ENCODE measurements at places on chromosomes 1 and 21.

DNA sequence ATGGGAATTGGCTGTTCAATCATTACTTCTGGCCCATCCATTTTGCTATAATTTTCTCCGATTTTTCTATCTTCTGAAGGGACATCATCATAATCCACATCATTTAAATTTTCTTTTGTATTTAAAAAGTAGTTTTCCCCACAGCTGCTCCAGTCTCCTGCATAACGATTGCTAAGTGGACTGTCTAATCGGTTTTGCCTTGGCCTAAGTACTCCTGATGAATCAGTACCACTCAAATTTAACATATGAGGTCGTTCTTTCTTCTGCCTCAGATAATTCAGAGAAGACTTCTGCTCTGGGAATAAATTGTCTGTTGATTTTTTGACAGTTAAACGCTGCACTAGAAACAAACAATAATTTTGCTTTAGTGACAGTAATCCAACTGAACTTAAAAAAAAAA lies 41.9 kb downstream of the SYDE2 start:
- no peak for DNase-seq

- DNase-seq: no peak
These were observed 249.9 kb downstream of the GREM2 start for GRCh38 chr1:240362046-240362445.

- DNase-seq: no peak
These were observed 154.1 kb downstream of the DAB1 start for GRCh38 chr1:57269630-57270225.

DNA sequence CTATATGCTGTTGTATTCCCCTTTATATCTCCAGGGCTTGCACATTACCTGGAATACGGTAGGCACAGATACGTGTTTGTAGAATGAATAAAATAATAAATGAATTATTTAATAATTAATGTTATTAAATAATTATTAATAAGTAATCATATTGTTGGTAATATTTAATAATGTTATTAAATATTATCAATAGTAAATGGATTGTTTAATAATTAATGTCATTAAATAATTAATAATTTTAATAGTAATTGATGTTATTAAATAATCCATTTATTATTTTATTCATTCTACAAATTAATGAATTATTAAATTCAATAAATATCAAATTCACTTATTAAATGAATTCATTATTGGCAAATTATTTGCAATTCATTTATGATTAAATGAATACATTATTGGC lies 175.1 kb downstream of the MATN1 start:
- no peak for DNase-seq

- DNase-seq: no peak
These were observed 20.0 kb downstream of the SLC16A4 start for GRCh38 chr1:110370827-110371226.

GRCh38 chr1:202815120-202815519 lies 4.4 kb downstream of the PCAT6 start:
- no peak for DNase-seq

DNA sequence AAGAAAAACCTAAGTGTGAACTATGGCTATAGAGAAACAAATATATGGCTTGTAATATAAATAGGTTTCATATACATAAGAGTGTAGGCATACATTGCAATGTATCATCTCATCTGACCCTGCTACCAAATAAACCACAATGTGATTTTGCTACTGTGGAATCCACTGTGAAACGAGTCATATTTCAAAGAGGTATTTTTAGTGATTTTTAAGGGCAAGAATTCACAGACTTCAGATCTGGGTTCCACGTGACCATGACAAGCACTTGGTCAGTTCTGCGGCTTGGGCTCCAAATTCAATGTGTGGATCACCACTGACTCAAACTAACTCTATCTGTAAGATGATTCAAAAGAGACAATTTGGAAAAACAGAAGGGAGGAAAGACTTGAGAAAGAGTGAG lies 147.0 kb upstream of the ERG start:
- peak; percentile 32 for DNase-seq

DNA sequence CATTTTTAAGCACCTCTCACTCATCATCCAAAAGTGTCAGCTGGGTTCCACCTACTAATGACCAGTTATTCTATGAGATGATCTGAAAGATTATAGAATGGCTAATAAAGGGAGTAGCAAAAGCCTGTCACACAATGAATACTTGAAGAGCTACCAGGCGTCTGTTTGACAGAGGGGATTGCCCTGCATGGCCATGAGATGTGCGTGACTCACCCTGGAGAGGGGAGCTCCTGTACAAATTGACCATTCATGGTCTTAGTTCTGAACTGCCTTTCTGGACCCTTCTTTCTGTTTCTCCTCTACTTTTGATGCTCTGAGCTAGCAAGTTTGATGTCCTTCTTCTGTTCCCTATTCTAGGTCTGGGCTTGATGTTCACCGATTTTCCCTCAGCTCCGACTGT lies 85.2 kb upstream of the ABCD3 start:
- DNase-seq: no peak

- DNase-seq: no peak
These were observed 28.2 kb downstream of the DNAH14 start for GRCh38 chr1:224957696-224958095.

GRCh38 chr1:151924691-151925587 lies 15.6 kb upstream of the THEM4 start:
- DNase-seq: no peak

DNA sequence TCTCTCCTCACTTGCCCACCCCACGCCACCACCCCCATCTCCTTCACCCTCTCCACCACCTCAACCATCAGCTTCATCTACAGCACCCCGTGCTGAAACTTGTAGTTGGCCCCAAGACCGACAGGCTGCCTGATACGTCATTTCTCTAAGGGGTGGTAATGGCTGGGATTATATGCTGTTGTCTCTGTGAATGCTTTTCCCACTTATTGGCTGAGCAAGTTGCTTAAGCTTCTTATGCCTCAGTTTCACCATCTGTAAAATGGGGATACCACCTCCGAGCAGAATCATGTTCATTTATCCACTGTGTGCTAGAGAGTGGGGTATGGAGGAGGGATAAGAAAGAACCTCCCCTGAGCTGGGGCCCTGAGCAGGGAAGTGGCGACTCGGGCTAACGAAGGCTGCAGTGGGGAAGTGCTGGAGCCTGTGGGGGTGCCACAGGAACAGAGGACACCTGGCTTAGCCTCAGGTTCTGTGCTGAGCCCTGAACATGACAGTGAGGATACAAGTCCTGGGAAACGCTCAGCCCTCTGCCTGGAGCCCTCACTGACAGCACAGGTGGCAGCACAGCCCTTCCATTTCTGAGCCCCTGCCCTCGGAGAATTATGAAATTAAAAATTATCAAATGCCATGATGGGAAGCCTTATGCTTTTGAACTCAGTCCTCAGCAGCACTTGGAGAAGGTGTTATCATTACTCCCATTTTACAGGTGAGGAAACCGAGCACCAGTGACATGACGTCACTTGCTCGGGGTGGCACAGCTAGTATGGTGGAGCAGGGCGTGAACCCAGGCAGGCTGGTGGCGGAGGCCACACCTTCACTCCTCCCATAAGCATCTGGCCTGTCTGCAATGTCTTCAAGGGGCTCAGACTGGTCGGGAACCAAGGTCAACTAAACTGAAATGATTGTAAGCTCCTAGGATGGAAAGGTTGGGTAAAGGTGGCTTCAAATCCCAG lies 2.8 kb downstream of the MATN1 start:
- DNase-seq: no peak

DNA sequence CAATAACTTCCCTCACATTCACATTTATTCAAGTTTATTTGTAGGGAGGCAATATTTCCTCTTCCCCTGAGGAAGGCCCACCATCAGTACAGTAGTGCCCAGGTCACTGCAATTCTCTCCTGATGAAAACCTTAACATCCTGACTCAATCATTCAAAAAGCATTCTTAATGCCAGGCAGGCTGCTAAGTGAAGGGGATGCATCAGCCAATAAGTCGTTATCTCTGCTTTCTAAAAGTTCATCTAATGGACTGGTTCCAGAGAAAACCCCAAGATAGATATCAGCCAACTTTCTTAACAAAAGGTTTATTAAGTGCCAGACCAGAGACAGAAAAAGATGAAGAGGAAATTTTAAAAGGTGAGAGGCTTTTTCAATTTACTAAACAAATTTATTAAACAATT lies 17.3 kb downstream of the OTUD7B start:
- DNase-seq: no peak

GRCh38 chr1:201190005-201190404 lies 619 bp upstream of the IGFN1 start:
- DNase-seq: no peak

DNA sequence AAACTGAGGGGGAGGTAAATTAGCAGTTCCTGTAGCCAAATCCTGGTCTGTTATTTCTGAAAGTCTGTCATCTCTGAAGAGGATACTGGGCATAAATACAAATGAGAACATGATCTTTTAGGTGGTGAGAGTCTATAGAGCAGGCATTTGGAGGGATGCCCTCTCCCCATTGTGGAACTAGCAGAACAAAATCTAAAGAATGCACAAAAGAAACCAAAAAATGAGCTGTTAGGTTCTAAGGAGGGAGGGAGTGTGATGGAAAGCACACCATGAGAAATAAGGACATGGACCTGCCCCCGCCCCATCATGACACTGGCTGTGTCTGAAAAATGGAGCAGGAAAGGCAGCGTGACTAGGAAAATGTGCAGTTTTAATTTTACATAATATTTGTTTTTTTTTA lies 262.0 kb downstream of the KIF26B start:
- no peak for DNase-seq

DNA sequence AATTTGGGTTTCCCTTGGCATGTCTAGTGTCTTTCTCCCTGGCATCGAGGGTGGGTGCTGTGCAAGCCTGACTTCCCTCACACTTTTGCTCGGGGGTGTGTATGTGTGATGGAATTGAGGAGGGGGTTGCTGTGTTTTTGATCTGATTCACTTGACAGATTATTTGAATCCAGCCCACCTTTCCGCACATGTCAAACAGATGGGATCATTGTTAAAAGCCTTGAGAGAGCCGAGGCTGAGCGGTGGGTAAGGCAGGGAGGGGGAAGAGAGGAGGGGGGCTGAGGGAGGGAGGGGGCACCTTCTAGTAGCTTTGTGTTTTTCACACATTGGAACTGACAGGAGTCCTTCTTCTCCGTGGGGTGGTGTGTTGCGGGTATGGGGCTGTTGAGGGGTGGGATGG lies 90.0 kb downstream of the PAPPA2 start:
- no peak for DNase-seq

GRCh38 chr1:198606020-198606438 lies 32.8 kb upstream of the PTPRC start:
- DNase-seq: peak; percentile 40

DNA sequence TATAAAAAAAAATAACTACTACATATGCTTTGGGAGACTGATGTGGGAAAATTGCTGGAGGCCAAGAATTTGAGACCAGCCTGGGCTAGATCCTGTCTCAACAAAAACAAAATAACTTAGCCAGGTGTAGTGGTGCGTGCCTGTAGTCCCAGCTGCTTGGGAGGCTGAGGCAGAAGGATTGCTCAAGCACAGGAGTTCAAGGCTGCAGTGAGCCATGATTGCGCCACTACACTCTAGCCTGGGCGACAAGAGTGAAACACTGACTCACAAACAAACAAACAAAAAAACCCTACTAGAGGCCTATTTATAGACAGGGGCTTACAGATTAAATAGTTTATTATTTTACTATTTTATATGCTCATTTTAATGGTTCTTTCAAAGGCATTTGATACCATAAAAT lies 80.0 kb downstream of the LHX4 start:
- DNase-seq: no peak

DNA sequence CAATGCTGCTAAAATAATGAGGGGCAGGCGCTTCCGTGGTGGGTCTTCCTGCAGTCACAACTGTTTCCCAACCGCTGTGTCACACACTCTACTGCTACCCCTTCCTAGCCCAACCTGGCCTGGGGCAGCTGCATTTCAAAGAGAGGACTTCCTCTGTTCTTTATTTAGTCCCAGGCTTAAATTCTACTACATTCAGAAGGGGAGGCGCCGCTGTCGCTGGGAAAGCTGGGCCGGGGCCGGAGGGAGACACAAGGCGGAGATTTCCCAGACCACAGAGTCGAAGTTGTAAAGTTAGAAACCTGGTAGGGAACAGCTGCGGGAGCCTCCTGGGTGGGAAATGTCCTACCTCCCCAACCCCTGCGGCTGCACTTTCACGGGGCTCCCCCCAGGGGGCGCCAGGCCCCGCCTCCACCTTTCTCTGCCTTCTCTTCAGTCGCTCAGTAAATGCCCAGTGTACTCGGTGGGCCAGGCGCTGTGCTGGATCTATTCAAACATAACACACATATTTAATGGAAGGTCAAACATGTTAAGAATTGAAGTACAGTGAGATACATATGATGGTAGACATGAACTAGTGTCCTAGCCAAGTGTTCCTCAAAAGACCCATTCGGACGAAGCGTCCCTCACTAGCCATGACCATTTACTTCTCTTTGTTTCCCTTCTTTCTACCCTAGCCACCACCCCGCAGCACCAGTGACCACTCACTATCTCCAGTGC lies 23.1 kb downstream of the DYRK3 start:
- no peak for DNase-seq

- DNase-seq: no peak
These were observed 34.6 kb upstream of the SLC45A1 start for GRCh38 chr1:8283058-8283884.

GRCh38 chr1:68798071-68798470 lies 301.2 kb upstream of the DEPDC1 start:
- DNase-seq: no peak

- no peak for DNase-seq
These were observed 23.2 kb upstream of the SYCP1 start for GRCh38 chr1:114831276-114831994.

DNA sequence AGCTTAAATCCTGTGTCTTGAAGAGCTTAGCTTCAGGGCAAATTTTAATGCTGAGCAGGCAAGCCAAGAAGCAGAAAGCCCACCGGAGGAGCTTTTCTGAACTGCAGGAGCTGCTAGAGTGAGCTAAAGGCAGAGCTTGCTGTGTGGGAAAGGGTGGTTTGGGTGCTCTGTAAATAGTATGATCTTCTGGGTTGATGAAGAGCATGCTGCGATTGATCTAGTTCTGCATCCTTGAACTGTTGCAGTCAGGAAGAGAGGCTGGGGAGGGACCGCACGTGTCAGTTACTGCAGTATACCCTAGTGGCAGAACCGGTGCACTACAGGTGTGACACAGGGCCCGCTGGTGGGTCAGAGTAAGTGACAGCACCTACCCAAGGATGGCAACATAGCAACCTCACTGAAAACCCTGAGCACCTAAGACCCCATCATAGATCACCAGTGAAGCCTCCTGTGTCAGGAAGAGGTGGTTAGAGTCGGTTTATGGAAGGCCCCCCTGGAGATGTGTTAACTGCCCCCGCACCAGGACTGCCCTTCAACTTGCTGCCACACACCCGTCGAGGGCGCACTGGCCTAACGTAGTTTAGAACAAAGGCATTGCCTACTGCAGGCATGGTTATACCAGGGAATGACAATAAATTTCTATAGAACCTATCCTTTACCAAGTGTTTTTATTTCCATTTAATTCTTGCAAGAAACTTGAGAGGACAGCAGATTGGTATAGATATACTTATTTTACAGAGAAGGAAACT lies 146.0 kb upstream of the KIAA0040 start:
- no peak for DNase-seq

Measured in GM04504 (cell line).